ENCODE measurements at places on chromosomes 7 and 10.

- DNase-seq = no peak
These were observed 79.1 kb downstream of the MGMT start for GRCh38 chr10:129546106-129546505.

GRCh38 chr7:107938456-107939250, 47.7 kb downstream of the DLD start:
- DNase-seq = no peak

- no peak for DNase-seq
These were observed 49.3 kb upstream of the INPP5A start for GRCh38 chr10:132488231-132488821.

GRCh38 chr7:46651561-46652088, 730.6 kb upstream of the IGFBP3 start:
- no peak for DNase-seq

DNA sequence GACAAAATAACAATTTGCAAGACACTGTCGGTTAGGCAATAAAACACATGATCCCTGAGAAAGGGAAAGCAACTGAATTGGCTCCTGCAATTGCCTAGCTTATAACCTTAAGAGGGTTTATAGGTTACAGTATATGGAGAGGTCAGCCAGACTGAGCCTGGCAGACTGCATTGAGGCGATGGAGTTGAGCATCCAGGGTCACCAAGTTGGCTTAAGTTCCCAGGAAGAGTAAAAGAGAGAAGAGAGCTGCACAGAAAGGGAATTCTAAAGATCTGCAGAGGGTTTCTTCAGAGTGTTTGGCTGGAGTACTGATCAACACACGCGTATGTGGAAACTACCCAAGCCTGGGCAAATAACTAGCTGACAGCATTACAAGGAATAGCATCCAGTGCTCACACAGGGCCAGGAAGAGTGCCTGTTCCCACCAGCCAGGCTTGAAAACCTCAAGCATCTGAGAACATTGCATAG, 11.2 kb downstream of the ANKMY2 start:
- DNase-seq = no peak

DNA sequence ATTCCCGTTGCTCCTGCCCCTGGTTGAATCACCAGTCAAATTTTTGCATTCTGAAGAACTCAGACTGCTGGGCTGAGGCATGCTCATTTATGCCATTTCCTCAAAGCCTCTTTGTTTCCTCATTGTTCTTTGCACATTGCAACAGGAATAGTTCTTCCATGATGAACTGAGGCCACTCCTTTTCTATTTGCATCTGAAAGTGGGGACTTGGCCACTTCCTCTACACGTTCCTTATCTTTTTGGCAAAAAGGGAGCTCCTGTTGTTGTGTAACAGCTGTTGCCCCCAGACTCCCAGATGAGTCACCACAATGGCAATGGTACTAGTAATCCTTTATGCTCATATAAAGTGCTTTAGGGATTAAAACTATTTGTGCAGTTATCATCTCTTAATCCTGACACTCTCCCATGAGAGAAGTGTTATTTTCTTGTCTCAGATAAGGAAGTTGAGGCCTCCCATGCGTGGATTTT, 20.1 kb upstream of the ITPRID1 start:
- peak; percentile 50 for DNase-seq

- DNase-seq = no peak
These were observed 20.8 kb downstream of the CYTH3 start for GRCh38 chr7:6251653-6252052.

- DNase-seq = no peak
These were observed 71.9 kb upstream of the DIP2C start for GRCh38 chr10:761376-761775.

DNA sequence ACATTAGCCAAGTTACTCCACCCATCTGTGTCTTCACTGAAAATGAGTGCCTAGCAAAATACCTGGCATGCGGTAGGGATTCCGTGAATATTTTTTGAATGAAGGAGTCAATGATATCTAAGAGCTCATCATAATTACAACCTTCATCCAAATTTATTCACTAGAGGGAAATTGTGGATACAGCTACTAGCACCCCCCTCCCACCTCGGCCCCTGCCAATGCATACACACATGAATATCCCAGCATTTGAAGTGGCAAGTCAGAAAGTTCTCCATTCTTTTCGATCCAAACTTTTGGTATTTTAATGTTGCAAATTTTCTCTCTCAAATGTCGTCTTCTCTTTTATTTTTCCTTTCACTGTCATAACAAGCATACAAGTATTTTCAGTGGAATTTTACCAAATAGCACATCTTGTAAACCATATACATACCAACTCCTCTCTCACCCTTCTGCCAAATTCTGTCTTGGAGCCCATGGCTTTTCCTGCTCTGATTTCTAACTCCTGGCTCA, 164.3 kb downstream of the GRID1 start:
- DNase-seq = no peak

DNA sequence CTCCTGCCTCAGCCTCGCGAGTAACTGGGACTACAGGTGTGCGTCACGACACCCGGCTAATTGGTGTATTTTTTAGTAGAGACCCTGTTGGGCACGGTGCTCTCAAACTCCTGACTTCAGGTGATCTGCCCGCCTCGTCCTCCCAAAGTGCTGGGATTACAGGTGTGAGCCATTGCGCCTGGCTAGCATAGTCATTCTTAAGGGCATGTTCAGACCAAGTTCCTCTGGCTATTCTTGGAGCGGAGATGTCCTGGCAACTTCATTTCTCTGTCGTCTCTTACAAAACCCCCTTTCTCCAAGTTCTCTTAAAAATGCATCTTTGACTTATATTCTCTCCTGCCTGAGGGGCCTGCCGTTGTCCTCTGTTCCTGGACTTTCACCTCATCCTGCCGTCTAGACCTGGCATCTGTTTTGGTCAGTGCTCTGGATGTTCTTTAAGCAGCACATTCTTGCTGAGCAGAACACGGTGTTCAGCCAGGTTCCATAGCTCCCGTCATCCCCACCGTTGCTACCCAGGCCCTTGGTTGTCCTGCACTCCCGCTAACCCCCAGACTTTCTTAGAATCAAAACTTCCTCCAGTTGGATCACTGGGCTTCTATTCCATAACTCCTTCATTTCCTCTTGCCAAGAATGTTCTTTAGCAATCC, 509.9 kb upstream of the GALNT17 start:
- no peak for DNase-seq

- peak; percentile 81 for DNase-seq
These were observed 13.4 kb downstream of the DPCD start for GRCh38 chr10:101601541-101601940.

DNA sequence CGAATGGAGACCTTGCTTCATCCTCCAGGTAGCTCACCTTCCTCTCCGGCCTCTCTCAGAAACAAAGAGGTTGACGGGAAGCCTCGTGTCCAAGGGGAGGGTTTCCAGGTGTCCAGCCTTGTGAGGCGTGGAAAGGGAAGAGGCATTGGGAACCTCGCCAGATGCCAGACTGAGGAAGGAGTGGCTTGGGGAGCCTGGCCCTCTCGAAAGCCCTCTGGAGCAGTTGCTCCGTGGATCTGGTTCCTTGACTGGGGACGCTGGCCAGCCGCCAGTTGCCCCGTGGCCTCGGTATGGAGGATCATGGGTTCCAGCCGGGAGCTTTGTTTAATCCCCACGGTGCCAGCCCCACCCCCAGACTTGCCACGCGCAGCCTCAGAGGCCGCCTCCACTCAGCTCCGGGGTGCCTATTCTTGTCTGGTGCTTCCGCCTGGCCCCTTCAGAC, 30.3 kb upstream of the SUN1 start:
- DNase-seq = peak; percentile 97

DNA sequence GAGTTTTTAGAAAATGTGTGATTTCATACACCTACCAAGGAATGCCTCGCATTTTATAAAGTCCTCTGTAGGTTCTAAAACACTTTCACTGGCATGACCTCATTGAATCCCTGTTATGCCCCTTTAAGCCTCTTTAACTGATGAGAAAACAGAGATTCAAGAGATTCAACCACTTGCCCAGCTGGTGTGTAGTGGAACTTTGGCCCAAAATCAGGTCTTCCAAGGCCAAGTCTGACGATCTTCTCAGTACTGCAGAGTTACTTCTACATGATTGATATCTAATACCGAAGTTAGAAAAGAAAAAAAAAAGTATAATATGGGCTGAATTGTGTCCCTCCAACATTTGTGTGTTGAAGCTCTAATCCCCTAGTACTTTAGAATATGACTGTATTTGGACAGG, 202.0 kb downstream of the WDR11 start:
- DNase-seq = no peak

DNA sequence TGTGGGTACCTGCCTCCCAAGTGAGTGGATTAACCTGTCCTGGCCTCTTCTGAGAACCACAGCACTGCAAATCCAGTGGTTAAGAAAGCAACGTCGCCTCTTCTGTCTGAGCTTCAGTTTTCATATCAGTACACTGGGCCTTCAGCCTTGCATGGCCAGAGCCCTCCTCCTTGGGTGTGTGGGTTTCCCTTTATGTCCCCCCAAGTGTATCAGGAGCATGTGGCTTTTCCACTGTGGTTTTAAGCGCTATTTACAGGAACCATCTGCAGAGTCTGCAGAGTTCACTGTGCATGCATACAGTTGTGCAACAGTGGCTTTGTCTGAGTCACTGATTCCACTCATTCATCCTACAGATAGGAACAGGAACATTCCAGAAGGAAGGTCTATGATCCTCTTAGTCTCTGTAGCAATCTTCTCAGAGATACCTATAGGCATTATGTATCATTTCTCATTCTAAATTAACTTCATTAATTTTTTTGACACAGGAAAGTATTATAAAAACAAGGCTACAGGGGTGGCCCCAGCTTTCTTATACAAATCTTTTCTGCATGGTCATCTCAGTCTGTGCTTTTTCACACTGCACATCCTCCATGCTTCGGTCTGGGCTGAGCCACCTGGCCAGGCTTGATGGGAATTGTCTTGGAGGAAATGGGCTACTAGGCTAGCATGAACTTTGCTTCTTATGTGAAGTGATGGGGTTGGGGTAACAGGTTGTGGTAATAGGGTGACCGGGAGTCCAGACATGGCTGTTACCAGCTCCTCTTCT, 17.1 kb downstream of the MBL2 start:
- no peak for DNase-seq

DNA sequence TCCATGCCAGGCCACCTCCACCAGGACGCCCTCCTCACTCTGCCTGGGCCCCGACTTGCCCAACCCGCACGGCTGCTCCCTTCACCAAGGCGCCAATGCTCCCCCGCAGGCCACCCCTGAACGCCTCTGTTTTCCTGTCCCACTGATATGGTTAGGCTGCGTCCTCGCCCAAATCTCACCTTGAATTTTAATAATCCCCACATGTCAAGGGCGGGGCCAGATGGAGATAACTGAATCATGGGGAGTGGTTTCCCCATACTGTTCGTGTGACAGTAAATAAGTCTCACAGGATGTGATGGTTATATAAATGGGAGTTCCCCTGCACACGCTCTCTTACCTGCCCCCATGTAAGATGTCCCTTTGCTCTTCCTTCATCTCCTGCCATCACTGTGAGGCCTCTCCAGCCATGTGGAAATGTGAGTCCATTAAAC, 29.8 kb downstream of the RSU1 start:
- DNase-seq = no peak

GRCh38 chr7:110771717-110772116, 319.2 kb upstream of the LRRN3 start:
- no peak for DNase-seq

DNA sequence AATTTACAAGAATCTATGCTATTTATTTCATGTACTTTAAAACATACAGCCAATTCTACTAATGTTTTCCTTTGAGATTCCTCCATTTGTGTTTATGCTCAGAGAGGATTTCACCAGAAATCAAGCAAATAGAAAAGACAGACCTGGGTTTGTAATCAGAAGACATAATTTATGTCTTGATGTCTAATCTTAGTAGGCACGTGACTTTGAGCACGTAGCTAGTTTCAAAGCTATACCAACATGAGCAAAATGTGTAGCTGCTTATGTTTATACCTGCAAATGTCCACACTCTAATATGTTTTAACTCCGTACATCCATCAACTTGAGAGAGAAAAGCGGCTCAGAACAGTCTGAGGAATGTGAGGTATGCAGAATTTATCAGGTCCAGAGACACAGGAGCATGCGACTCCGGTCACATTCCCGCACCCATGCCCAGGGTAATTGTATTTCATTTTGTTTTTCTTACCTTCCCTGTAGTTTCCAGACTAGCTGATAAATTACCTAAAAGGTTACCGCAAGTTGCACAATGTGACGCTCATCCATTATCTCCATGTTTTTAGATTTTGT, 40.0 kb downstream of the SVOPL start:
- no peak for DNase-seq

GRCh38 chr10:21314111-21314626, 211.3 kb downstream of the SKIDA1 start:
- DNase-seq = no peak

- DNase-seq = no peak
These were observed 117.9 kb upstream of the COL1A2 start for GRCh38 chr7:94276795-94277194.

DNA sequence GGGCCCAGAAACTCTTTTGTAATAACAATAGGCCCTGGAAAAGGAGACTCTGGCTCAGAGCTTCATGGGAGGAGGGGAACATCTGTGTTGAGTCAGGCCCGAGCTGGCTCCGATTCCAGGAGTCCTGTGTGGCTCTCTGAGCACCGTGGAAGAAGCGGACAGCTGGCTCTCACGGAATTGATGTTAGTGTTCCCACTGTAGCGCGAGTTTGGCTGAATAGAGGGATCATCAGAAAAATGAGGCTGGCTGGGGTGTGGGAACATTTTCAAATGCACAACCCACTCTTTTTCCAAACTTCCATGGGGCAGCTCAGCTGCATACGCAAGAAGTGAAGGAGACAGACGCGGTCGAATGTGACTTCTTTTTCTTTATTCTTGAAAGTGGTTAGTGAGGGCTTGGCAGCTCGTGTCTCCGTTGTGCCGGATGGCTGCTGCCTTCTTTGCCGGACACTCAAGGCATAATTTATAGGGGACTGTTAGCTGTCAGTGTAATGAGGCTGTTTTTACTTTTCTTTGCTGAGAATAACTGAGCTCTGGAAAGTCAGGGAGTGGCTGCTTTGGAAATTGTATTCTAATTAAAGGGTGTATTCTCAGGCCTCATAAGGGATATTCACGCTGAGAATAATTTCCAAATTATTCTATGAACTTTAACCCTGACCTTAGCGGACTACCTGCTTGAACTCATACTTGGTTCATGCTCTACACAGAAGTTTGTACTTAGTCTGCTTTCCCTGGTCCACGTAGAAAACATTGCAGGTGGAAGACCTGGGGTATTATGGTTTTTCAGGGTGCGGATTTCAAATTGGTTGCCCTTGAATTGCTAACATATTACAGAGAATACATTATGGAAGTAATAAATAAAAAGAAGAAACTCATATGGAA, 23.1 kb downstream of the MDFIC start:
- DNase-seq = no peak

All from NCI-H2029 (cell line).